Gastrocnemius medialis (tissue), 4 donors: ENCODE measurements at places on chromosomes 7 and 10.
A peak's percentile ranks its signal among the peaks of the same experiment; 100 is the strongest.

DNA sequence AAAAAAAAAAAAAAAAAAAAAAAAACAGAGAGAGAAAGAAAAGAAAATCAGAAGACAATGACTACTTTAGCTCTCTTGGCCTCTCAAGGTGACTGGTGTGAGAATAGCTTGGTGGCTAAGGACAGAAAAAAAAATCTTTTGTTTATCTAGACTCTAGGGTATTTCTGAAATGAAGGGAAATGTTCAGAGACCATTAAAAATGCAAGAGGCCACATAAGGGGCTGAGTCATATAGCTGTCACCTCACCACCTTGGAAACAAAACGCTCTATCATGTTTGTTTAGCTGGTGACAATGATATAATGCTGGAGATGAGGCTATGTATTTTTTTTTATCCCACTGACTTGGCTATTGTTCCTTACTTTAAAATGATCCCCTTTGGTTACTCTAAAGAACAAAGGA is 287.0 kb upstream of the CDC14C start:
- DNase-seq: no peak

DNA sequence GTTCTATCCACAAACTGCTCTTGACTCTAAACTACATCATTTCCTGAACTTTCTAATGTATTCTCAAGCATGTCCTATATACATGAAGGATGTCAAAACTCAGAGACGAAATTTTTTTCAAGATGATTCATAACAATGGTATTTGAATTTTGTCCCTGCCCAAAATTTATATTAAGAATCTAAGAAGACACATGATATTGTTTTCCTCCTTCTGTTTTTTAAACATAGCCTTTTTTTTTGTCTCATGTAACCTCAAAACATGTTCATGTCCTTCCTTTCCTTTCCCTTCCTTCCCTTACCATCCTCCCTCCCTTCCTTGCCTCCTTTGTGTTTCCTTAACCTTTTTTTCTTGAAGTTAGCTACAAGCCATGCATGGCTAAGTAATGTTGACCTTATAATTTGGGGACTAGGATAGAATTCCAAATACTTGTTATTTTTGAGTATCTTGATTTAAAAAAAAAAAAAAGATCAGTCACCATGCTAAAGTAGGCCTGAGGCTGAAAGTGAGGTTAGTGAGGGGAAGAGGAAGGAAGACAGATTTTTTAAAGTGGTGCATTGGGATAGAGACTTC is 163.0 kb downstream of the SUGCT start:
- no peak for DNase-seq

DNA sequence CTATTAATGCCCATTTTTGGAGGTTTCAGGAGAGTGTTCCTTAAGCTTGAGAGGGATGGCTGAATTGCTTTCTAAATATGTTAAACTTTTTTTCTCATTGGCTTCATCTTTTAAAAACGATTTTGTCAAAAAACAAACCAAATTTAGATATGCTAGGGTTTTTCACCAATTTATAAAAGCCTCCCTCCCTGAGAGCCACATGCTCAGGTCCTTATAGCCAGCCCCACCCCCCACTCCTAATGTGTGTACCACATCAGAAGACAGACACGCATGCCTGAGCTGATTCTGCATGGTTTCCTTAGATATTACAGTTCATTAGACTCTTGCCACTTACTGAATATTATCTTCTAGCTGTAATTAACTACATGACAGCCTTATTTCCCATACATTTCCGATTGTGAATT is 2.0 kb downstream of the CUL1 start:
- no peak for DNase-seq

- DNase-seq: no peak
Measured at GRCh38 chr10:126405239-126405775, 17.0 kb upstream of the ADAM12 start.

DNA sequence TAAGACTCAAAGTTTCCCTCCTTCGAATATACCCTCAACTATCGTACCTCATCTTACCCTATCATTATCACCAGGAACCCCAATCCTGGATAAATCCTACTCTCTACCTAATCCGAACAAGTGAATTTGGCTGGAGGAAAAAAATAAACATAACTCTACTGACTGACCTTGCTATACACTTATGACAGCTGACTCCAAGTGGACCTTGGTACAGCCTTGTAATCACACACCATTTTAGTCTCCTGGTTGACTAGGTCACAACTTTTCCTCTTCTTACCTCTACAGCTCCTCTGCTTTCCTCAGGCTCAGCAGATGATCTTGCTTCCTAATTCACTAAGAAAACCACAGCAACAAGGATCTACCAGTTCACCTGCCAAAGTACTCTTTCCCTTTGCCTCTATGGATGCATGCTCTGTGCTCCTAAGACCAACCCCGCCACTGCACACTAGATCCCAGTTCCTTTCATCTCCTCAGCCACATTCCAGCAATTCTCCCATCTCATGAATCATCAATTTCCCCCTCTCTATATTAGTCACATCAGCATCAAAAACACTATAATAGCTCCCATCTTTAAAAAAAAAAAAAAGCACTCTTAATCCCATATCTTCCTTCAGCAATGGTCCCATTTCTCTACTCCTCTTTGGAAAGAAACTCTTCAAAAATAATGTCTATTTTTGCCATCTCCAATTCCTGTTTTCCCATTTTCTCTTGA is 35.5 kb downstream of the COA1 start:
- DNase-seq: no peak

DNA sequence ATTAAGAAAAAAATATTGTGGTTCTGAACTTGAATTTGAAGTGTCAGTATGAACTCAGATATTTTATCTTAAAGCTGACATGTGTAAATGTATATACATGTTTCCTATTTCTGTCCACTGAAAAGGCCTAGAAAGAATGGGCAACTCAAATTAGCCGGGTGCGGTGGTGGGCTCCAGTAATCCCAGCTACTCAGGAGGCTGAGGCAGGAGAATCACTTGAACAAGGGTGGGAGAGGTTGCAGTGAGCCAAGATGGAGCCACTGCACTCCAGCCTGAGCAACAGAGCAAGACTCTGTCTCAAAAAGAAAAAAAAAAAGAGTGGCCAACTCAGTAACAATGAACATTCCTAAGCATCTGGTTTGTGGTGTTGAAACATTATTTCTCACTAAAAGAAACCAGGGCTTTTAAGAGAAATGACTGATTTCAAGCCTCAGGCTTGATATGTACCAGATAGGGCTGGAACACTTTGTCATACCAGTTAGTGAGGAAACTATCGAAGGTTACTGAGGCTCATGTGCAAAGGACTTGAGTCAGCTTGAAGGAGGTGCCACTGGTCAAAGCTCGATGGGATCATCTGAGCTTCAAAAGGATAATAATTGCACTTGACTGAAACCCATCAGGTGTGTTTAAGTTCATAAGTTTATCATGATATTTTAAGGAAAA is 40.5 kb downstream of the AOAH start:
- DNase-seq: no peak

DNA sequence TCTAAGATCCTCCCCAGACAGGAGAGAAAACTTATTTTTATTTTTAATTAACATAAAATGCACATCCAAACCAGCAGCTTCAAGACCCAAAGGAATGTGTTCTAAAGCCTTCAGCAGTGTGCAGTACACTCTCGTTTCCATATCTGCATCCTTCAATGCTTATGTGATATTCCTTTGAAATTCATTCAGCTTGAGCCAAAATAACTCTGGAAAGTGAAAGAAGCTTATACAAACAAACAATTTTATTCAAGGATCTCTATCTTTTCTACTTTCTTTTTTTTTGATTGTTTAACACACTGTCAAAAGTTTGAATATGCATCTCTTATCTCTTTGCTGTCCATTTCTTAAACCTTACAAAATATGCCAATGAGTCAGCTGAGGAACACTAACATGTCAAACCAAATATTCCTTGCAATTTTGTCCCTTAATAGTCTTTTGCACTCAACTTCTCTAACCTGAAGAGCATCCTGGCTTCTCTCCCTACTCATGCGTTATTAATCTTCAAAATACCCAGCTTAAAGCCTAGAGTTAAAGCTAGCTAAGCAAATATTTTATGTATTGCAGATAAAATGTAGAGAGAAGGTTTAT is 124.3 kb downstream of the THSD7A start:
- DNase-seq: no peak

DNA sequence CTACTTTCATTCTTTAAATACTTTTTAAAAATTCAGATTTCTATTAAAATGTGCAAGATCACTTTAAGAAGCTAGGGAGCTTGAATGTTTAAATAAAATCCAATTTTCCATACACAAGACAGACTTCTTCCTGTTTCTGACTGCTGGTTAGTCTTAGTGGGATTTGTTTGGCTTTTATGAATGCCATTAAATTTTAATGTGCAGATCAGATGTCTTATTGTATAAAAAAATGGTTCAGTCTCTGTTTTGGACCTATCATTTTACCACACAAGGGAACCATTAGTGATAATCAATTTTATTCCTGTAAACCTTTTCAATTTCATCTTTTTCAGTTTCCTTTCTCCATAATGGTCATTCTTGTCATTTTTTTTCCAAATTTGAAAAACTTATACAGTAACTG is 63.2 kb downstream of the VCL start:
- no peak for DNase-seq

DNA sequence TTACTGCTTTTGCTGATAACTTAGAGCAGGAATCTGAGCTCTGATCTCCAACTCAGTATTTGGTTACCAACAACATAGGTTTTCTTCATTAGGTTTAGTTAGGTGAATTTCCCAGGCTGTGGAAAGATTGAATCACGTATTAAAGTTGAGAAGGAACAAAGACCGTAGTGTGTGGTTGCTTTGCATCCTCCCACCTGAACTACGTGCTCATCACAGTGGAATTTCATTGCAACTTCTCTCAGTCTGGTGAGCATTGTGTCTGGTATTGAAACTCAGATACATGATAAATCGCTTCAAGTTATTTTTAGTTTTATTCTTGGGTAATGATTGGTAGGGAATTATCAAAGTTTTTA is 139.4 kb upstream of the AKR1E2 start:
- DNase-seq: no peak

- no peak for DNase-seq
Measured at GRCh38 chr10:85849315-85849714, 517.3 kb downstream of the GRID1 start.

DNA sequence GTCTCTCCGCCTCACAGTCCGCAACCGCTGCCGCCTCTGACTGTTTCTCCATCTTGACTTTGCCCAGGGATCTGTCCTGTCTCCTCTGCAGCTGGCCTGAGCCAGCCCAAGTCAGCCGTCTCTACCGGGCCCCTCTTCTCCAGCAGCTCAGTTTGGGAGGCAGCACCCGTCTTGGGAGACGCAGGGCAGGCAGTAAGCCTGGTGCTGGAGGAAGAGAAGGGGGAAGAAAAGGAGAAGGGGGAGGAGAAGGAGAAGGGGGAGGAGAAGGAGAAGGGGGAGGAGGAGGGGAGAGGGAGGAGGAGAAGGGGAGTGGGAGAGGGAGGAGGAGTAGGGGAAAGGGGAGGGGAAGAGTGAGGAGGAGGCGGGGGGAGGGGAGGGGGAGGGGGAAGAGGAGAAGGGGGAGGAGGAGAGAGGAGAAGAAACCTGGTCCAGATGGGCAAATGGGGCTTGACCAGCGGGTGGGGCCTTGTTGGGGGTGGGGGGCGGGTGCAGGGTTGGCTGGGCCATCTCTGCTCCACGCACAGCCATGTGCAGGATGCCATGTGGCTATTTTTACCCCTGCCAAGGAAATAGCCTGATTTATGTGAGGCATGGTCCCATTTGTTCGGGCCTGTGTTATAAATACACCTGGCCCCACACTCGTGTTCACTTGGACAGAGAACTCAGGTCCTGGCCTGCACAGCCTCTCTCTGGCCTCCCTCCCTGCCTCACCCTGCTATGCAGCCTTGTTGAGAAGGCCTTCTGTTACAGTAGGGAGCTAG is 35.9 kb upstream of the FZD9 start:
- DNase-seq: peak; percentile 90

DNA sequence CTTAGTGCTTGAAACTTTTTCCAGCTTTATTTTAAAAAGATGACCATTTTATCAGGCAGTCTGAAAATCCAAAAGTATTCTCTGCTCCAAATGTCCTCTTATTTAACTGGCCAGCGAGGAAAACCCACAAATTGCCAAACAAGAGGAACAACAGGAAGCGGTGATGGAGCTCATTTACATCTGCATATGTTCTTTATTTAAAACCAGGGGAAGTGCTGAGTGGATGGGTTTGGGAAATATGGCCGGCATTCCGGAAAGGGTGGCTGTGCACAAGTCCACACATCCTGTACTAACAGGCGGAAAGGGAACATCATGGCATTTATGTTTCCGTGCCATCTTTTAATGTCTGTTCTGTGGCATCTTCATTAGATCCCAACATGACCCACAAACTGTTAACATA is 974.5 kb downstream of the LRMDA start:
- no peak for DNase-seq

DNA sequence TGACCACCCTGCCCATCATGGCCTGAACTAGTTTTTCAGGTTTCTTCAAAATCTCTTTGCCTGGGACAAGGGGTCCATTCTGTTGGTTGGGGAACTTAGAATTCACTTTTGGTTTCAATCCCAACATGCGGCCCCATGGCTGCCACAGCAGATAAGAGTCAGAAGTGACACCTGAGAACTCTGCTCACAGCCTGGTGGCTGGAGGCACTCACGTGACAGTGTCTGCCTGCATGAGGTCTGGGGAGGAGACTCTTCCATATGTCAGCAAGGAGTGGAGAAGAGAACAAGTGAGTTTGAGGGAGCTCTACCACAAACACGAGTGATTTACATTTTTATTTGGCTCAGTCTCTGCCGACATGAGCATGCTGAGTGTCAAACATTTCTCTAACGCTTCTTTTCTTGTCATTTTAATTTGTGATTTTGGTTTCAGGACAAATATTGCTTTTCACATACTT is 370.4 kb downstream of the TNS3 start:
- no peak for DNase-seq

- DNase-seq: no peak
Measured at GRCh38 chr7:24669971-24670591, 87.2 kb downstream of the GSDME start.

DNA sequence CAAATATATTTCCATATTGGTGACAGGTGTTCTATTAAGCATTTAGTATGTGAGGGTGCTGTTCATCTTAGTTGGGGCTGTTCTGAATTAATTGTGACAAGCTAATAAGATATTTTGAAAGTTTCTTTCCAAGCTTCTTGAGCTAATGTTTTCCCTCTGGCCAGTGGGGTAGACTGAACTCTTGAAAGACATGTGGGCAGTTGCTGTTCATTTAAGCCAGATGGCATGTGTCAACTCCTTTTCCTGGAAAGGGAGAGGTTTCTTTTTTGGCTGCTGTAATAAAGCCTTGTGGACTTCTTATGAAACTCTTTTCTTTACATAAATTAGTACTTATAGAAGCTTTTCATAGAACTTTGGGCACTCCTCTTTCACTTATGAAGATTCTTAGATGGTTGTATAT is 21.7 kb downstream of the RAB18 start:
- DNase-seq: no peak
